ENCODE measurements at places on chromosomes 7 and 10. TPM values are rescaled to one million over a fixed set of nuclear protein-coding genes. Genes with fewer than 3 reads are reported as not detected.

DNA sequence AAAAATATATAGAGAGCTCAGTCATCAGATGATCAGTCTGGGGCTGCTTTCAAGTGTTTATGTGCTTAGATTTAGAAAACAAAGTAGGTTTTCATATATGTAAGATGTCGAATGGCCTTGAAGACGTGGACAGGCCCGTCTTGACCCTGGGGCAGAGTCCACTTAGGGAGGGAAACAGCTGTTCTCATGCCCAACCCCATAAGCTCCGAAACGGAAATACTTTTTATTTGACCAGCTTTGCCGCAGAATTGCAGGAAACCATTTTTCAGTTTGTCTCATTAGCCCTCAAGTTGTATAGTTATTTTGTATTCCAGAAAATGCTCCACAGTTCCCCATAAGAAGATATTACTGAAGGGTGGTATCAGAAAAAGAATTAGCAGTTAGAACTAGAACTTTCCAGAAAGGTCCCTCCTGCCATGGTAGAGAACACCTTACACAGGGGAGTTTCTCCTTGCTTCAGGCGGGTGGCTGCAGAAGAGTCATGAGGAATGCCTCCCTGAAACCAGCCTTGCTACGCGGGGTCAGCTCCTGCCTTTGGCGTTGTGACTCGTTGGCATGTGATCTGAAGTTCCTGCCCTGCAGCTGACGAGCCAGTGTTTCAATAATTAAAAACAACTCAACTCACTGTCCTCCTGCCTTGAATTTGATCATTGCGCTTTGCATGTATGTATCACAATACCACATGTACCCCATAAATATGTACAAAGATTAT, 192.7 kb downstream of the CELF2 start:
- no peak for DNase-seq

C10orf67 gene
- polyA plus RNA-seq, result 2.7 TPM

EGR2 gene
- 1.5 TPM for polyA plus RNA-seq

DNA sequence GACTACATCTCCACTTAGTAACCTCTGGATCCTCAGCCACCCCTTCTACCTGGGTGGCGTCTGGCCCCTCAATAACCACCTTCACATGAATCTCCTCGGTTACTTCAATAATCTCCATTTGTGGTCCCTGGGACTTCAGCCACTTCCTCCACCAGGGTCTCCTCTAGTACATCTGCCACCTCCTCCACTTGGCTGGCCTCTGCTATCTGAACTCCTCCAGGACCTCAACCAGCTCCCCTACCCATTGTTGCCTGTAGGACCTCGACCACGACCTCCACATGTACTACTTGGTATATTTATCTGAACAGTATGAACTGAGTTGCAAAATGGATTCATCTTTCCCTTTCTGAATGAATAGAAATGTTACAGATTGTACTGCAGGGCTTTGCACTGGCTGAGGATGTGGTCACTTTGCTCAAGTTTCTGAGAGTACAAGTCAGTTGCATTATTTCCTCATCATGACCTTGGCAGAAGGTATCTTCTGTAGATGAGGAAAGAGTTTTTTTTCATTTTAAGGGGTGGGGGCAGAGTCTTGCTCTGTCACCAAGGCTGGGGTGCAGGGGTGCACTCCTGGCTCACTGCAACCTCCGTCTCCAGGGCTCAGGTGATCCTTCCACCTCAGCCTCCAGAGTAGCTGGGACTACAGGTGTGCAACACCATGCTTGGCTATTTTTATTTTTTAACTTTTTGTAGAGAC, 36.0 kb downstream of the MAT1A start:
- DNase-seq, result no peak

- no peak for DNase-seq
Measured at GRCh38 chr7:18400275-18400674, 95.3 kb upstream of the HDAC9 start.

FANK1 gene
- polyA plus RNA-seq, result 8.2 TPM

MLXIPL gene
- polyA plus RNA-seq, result 1.5 TPM

GRCh38 chr7:6186577-6186976, 85.8 kb downstream of the CYTH3 start:
- DNase-seq, result no peak

DNA sequence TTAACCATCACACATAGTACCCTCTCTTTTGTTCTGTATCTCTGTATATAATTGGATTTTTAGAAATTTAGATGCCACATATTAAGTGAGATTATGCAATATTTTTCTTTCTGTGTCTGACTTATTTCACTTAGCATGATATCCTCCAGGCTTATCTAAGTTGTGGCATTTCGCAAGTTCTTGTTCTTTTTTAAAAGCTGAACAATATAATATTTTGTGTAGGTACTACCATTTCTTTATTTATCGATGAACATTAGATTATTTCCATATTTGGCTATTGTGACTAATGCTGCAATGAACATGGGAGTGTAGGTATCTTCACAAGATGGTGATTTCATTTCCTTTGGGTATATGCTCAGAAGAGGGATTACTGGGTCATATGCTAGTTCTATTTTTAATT, 295.0 kb downstream of the SUGCT start:
- DNase-seq, result no peak

- DNase-seq, result no peak
Measured at GRCh38 chr10:6232225-6232807, 29.6 kb downstream of the PFKFB3 start.

CISD1 gene
- 56.2 TPM for polyA plus RNA-seq

GRCh38 chr10:44804661-44805060, 106.5 kb upstream of the TMEM72 start:
- DNase-seq, result no peak

GRCh38 chr7:151057506-151057988, at the start of gene CDK5:
Gene CDK5 (minus strand): TSS chr7:151057897. CDS start chr7:151057848, 49 bp downstream.
- no peak for DNase-seq

DNA sequence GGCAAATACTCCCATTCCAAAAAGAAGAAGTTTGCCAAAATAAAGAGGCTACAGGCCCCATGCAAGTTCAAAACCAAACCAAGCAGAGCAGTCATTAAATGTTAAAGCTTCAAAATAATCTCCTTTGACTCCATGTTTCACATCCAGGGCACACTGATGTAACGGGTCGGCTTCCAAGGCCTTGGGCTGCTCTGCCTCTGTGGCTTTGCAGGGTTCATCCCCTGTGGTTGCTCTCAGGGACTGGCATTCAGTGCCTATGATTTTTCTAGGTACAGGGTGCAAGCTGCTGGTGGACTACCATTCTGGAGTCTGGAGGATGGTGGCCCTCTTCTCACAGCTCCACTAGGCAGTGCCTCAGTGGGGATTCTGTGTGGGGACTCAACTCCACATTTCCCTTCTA, 971.6 kb upstream of the MBL2 start:
- no peak for DNase-seq
